ENCODE measurements at places on chromosomes 12 and 14.

DNA sequence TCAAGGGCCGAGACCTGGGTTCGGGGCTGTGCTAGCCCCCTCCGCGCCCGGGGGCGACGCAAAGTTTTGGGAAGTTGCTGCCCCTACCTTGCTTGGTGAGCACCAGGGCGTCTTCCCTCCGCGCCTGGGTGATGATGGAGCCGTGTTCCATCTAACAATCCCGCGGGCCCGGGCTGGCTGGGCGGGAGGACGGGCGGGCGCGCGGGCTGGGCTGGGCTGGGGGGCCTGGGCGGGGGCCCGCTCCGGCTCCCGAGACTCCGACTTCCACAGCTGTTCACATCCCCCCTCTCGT lies 298 bp downstream of the CTDSP2 start:
- no peak for DNase-seq

DNA sequence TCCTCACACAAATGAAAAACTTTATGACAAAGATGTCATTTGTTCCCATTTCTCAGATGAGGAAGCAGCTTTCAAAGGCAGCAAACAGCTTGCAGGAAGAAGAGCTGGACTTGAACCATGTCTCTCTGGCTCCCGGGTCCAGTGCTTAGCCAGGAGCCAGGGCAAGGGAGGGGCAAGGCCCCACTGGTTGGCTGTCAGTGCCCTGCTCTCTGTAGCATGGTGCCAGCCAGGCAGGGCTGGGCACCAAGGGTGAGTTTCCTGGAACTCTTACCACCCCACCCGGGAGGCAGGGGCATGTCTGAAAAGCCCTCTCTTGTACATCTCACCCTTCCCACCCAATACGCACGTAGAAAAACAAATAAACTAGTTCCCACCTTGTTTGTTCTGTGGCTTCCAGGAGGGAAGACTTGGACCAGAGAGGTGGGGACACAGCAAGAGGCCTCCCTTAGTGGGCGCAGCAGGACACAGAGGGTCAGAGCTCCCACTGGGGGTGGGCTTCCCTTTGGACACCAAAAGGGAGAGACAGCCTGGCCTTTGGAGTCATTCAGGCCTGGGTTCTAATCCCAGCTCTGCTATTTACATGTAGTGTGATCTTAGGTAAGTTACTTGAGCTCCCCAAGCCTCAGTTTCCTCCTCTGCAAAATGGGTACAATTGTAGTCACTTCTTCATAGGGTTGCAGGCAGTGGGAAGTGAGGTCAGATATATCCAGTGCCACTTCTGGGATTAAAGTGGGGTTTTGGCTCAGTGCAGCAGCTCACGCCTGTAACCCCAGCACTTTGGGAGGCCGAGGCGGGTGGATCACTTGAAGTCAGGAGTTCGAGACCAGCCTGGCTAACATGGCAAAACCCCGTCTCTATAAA lies 17.2 kb downstream of the TRPV4 start:
- no peak for DNase-seq

DNA sequence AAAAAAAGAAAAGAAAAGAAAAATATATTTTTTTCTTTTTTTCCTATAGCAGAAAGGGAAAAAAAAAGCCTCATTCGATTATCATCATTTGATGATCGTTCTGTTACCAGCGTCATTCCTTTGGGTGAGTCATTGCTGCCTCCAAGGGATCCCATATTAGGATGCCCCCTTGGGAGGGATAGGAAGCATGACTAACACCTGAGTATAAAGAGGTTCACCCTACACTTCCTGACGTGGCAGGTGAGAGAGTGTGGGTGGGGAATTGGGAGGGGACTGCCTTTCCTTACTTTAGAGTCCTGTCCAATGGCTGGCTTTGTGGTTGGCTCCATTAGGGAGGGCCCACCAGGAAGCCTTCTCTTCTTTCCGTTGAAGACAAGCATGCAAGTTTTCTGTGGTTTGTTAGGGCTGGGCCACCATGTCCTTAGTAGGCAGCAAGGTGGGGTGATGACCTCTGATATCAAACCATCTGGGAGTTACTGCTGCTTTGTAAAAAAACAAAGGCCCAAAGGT lies 56.1 kb upstream of the FUT8 start:
- DNase-seq, result no peak

- no peak for DNase-seq
These were observed 311.6 kb upstream of the DIO3 start for GRCh38 chr14:101249676-101250036.

DNA sequence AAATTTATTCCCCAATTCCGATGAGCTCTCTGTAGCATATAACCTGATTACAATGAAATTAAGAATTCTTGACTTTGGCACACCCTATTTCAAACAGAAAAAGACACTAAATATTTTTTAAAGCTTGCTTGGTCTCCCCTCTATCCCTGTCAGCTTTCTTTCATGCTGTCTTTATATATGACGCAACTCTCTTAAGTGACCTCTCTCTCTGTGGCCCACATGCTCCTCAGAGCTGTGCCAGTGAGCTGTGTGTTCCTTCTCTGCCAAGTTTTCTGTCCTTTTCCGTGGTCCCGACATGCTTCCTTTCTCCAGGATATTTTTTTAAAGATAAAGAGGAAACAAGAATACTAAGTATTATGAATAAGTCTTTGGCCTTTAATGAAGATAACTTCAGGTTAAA lies 484.0 kb downstream of the ETNK1 start:
- DNase-seq, result no peak

DNA sequence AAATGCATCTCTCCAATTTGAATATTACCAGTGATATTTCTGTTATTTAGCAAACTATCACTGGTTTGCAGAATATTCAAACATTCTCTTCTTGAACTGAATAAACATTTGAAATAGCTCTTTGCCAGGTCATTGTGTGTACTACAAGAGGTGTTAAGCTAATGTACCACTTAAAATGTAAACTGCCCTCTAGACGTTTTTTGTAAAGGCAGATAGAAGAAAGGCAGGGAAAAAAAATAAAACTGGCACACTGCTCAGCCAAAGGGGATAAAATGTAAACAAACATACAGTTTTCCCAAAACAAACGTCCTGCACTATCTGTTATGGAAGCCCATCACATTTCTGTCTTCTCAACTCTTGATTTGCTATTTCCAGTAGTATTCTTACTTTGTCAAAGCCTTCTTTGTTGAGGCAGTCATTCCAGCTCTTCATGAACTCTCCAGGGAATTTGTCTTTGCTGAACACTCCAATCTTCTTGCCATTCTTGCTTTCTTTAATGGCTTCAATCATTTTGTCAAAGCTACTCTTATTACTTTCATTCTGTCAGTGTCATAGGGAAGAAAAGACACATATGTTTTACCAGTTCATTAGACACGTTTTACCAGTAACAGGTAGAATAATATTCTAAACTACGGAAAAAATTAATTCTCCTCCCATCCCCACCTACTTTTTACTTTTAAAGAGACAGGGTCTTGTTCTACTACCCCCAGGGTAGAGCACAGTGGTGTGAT lies 13.7 kb downstream of the SUPT16H start:
- DNase-seq, result no peak

DNA sequence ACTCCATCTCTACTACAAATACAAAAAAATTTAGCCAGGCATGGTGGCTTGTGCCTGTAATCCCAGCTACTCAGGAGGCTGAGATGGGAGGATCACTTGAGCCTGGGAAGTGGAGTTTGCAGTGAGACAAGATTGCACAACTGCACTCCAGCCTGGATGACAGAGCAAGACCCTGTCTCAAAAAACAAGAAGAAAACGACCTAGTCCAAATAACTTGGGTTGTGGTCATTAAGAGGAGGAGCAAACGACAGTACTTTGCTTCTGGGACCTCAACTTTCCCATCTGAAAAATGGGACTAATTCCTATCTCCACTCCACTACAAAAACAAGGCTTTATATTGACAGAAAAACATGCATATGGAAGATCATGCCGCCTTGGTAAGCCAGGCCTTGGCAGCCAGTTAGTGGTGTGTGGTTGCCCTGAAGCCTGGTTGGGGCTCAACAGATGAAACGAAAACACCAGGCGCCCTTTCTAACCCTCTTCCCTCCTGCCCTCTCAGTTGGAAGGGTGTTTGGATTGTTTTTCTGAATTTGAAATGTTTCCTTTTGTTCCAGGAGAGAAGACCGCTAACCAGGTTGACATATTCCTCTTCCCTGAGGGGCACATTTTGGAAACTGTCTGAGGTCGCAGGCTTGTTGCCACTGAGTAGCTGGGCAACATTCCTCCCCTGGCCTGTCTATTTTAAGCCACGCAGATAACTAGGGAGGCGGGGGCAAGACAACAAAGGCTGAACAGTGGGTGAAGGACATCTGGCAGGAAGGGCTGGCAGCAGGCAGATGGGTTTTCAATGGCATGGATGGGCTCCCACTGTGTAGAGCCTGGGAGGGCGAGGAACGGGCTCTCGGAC lies 13.7 kb upstream of the VPS37B start:
- no peak for DNase-seq

DNA sequence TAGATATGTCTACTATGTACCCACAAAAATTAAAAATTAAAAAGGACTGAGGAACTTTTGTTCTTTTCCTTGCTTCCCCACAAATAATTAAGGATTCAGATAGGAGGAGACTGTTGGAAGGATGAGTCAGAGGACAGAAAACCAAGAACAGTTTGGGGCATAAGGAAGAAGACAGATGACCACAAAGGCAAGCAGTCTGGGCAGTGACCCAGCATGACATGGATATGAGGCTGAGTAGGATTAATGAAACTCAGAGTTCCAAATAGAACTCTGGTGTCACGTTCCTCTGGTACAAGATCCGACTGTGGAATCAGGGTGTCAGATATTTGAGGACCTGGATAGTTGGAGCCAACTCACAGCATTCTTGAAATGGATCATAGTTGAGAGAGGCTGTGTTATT lies 89.3 kb upstream of the SLC38A4 start:
- no peak for DNase-seq

DNA sequence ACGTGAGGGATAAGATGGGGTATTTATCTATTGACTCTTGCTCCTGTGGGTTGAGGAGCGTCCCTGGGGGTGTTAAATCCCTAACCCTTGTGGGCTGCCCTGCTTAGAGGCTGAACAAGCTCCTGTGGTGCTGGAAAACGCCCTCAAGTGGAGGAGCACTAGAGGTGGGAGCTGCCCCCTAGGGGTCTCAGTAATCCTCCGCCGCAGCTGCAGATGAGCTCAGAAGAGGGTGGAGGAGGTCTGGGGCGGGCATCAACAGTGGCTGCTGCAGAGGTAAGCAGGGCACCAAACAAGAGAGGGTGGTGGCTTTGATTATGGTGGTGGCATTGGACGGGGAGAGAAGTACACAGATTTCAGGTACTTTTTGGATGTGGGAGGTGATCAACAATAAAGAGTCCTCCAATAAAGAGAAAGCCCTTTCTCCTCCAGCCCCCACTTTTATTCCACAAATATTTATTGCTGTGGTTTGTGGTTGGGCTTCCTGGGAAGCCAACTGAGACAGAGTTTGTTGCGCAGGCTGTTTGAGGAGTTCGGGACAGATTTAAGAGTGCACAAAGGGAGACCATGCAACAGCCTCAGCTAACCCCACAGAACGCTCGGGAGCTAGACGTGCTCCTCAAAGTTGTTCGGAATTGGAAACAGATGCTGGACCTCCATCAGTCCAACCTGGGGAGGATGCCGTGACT lies 179.9 kb downstream of the ADCK1 start:
- no peak for DNase-seq

GRCh38 chr12:77406219-77406905 lies 341.0 kb upstream of the E2F7 start:
- no peak for DNase-seq

DNA sequence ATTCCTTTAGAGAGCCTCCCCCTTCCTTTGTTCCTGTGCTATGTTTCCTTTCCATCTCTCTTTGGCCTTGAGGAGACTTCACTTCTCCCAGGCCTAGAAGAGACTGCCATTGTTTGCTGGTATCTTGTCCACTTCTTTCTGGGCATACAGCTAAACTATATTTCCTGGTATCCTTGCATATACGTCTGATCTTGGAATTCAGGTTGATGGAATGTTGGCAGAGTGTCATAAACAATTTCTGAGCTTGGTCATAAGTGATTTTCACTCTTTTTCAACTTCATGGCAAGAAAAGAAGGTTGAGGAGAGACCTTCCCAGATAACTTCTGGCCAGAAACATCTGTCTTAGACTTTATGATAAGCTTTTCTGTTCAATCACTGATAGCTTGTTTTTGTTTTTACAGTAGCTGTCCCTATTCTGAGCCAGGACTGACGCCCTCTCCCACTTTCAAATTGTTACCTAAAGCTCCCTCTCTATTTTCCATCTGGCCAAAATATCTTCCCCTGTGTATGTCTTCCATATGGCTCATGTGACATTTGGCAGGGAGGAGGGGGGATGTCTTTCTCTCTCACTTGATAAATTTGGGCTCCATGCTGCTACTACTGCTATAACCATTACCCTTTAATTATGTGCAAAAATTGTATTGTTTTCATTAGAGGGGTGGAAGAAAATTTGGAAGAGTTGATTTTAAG lies 457.0 kb downstream of the ADAMTS20 start:
- no peak for DNase-seq

DNA sequence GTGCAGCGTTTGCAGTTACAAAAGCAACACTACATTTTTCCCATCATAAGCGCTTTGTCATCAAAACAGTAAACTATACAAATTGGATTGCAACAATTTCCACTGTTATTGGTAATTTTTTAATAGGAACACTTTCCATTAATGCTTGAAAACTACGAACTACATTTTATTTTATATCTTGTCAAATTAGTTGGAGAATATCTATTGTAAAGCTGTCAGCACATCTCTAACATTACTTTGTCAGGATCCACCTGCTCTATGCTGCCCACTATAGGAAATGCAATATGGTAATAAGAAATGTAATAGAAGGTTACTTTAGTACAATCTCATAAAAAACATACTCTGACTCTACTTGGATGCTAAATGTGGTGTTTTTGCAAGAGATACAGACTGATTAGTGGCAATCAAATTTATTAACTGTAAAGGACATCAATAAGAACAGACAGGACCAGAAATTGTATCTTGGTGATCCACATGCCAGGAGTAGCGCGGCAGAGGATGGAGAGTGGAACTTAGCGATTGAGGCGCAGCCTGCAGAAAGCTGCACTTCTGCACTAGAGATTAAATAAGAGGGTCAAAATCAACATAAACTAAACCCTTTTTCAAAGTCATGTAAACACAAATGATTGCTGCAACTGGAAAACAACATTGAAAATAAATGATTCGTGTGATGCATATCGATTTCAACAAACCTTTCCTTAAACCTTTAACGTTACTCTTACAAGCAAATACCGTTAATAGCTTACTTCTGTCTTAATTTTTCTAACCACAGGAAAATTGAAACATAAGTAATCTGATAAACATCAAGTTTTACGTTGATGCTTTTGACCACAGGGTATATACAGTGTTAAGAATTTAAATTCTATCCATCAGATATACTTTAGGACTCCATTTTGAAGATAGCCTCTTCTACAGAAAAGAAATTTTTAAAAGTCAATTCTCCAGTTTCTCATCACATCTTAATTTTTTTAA lies 3.6 kb upstream of the ARID2 start:
- DNase-seq, result peak; percentile 84

Data from Kasumi-1 (cell line).